Testis (tissue), 5 donors: ENCODE measurements at places on chromosomes 4 and X.
A peak's percentile ranks its signal among the peaks of the same experiment; 100 is the strongest.

DNA sequence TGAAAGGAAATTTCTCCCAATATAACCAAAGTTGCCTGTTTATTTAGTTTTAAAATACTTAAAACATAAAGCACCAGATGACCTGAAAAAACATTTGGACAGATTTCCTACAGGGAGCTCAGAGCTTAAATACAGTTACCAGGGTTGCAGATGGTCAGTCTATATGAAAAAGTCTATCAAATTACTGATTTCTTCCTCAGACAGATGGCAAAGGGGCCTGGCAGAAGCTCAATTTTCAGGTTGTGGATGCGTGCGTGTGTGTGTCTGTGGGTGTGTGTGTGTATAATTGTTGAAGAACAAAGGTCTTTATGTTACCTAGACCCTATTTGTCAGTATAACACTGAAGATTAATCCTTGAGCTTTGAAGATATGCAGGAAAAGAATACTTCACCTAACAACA lies 169.4 kb downstream of the MAD2L1 start:
- H3K36me3 ChIP-seq, result no peaks in the 10 kb centered on the region
- no peak for DNase-seq
- no peak overlapping the region for H3K4me3 ChIP-seq
- H3K4me1 ChIP-seq, result no peaks in the 10 kb centered on the region
- no peak overlapping the region for H3K27ac ChIP-seq
- H3K27me3 ChIP-seq, result no peaks in the 10 kb centered on the region

GRCh38 chr4:127708985-127709384 lies 21.2 kb upstream of the SLC25A31 start:
- no peak overlapping the region for H3K4me3 ChIP-seq
- no peak overlapping the region for H3K27ac ChIP-seq

GRCh38 chrX:29453333-29453732 lies 762.0 kb upstream of the MAGEB2 start:
- DNase-seq, result no peak
- H3K27ac ChIP-seq, result no peak overlapping the region
- no peaks in the 10 kb centered on the region for H3K4me1 ChIP-seq
- no peak overlapping the region for H3K4me3 ChIP-seq
- H3K36me3 ChIP-seq, result no peaks in the 10 kb centered on the region

GRCh38 chr4:118033148-118034052 lies 886 bp upstream of the NDST3 start:
- H3K4me3 ChIP-seq, result peak overlapping the region; percentile 54
- H3K27me3 ChIP-seq, result no peaks in the 10 kb centered on the region
- peak; percentile 74 for DNase-seq
- H3K36me3 ChIP-seq, result no peaks in the 10 kb centered on the region
- H3K27ac ChIP-seq, result no peak overlapping the region

- H3K4me3 ChIP-seq, result no peak overlapping the region
- H3K36me3 ChIP-seq, result no peaks in the 10 kb centered on the region
- DNase-seq, result no peak
Observed at GRCh38 chrX:112513154-112513553, 166.6 kb downstream of the LHFPL1 start.

- no peaks in the 10 kb centered on the region for H3K36me3 ChIP-seq
- H3K4me3 ChIP-seq, result no peak overlapping the region
- no peak overlapping the region for H3K27ac ChIP-seq
Observed at GRCh38 chrX:46463682-46464081, 81.5 kb downstream of the ZNF674 start.

GRCh38 chr4:186204103-186204559 lies 12.8 kb downstream of the CYP4V2 start:
- no peaks in the 10 kb centered on the region for H3K4me1 ChIP-seq
- H3K36me3 ChIP-seq, result no peaks in the 10 kb centered on the region
- H3K27me3 ChIP-seq, result no peaks in the 10 kb centered on the region
- DNase-seq, result peak; percentile 69

- no peaks in the 10 kb centered on the region for H3K27me3 ChIP-seq
- no peak overlapping the region for H3K27ac ChIP-seq
- no peak overlapping the region for H3K4me3 ChIP-seq
- no peaks in the 10 kb centered on the region for H3K4me1 ChIP-seq
- no peak for DNase-seq
Observed at GRCh38 chrX:140467211-140467610, 37.7 kb downstream of the SOX3 start.

GRCh38 chrX:23978491-23978890 lies 48.5 kb downstream of the KLHL15 start:
- DNase-seq, result no peak
- H3K4me3 ChIP-seq, result no peak overlapping the region
- no peak overlapping the region for H3K27ac ChIP-seq
- no peaks in the 10 kb centered on the region for H3K4me1 ChIP-seq
- no peaks in the 10 kb centered on the region for H3K36me3 ChIP-seq

GRCh38 chrX:72141372-72142004 lies 9.8 kb upstream of the RTL5 start:
- H3K27ac ChIP-seq, result no peak overlapping the region
- no peak for DNase-seq
- no peaks in the 10 kb centered on the region for H3K4me1 ChIP-seq

DNA sequence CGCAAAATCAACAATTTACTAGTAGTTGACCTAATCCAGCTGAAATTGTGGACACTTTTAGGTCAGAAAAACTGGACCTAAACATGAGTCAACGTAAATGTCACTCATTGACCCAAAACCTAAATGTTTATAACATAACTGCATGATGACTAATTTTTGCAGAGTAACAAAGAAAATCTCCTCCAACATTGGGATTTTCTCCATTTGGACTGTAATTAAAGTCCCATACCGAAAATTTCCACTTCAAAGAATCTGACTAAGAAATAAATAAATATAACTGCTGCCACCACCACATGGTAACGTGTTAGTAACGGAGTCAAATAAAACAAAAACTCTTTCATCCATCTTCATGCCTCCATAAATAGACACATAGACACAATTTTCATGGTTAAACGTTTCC lies 1.9 kb downstream of the ADGRA3 start:
- H3K4me3 ChIP-seq, result no peak overlapping the region
- H3K4me1 ChIP-seq, result no peaks in the 10 kb centered on the region
- no peaks in the 10 kb centered on the region for H3K36me3 ChIP-seq
- no peaks in the 10 kb centered on the region for H3K27me3 ChIP-seq
- no peak for DNase-seq

DNA sequence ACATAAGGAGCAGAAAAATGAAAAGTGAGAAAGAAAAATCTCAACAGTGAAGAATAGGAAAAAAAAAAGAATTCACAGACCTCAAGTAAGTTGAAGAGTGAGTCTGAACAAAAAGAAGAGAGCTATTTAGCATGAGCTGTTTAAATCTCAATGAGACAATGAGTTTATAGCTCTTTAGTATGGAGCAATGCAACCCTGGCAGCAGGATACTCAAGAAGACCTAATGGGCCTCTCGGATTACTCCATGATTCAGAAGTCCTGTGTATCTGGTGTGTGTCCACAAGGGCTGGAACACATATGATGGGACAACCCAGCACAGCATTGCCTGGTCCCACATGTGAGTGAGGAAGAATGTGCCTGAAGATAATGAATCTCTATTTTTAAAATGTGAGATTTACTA lies 563.1 kb upstream of the INTU start:
- H3K4me1 ChIP-seq, result no peaks in the 10 kb centered on the region
- H3K36me3 ChIP-seq, result no peaks in the 10 kb centered on the region
- no peak for DNase-seq
- H3K27me3 ChIP-seq, result no peaks in the 10 kb centered on the region
- H3K4me3 ChIP-seq, result no peak overlapping the region
- H3K27ac ChIP-seq, result no peak overlapping the region

GRCh38 chr4:140309124-140309870 lies 64.1 kb upstream of the SCOC start:
- H3K27me3 ChIP-seq, result no peaks in the 10 kb centered on the region
- no peak overlapping the region for H3K4me3 ChIP-seq
- peaks cover 8% of the 10 kb centered on the region for H3K4me1 ChIP-seq
- no peaks in the 10 kb centered on the region for H3K36me3 ChIP-seq
- H3K27ac ChIP-seq, result no peak overlapping the region

DNA sequence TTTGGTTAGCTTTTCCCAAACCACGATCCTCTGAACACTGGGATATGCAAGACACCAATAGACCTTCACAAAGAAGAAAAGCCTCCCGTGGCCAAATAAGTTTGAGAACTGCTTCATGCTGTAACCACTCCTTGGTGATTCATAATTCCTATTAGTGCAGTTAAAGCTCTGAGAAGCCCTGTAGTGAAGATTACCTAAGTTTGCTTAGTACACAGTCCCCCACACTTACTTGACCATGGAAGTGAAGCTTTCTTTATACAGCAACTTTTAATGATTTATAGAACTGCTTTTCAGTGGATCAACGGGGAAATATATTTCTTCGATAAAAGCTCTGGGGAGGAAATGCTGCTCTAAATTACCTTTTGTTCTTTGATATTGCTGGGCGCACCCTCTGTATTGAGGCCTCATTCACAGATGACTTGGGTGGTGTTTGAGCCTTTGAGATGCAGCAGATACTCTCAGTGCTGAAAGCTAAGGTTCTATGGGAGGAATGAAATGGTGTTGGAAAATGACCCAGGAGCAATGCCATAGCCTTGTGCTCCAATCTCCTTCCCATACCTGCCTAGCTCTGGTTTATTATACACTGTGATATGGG lies 67.4 kb downstream of the CBLL2 start:
- DNase-seq, result no peak
- H3K27ac ChIP-seq, result no peak overlapping the region
- no peaks in the 10 kb centered on the region for H3K4me1 ChIP-seq
- no peak overlapping the region for H3K4me3 ChIP-seq

- DNase-seq, result no peak
- no peak overlapping the region for H3K27ac ChIP-seq
- H3K36me3 ChIP-seq, result no peaks in the 10 kb centered on the region
Observed at GRCh38 chrX:144849141-144849540, 398.2 kb upstream of the SPANXN1 start.

DNA sequence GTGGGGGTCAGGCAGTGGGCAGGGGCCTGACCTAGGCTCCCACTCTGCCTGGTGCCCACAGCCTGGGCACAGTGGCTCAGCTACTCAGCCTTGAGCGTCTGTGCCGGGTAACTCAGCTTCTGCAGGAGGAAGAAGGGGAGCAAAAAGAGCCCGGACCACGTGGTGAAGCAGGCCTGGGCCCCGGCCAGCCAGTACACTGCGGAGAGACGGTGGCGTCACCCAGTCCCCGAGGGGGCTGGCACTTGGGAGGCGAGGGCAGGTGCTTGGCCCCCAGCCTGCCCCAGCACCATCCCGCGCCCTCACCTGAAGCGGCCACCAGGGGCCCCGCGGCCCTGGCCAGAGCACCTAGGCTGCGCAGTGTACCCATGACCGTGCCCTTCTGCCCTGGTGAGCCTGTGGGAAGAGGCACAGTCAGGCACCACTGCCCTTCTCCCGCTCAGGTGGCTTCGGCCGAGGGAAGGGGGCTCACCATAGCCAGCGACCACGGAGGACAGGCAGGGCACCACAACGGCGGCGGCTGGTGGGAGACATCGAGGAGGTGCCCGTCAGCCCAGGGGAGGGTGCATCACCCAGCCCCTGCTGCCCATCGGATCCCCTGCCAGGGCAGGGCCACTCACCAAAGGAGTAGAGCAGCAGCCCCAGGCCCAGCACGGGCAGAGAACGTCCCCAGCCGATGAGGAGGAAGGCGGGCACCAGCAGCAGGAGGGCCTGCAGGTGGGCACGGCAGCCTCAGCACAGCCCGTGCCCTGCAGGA lies 32.3 kb downstream of the NOP14 start:
- no peak overlapping the region for H3K4me3 ChIP-seq
- no peak overlapping the region for H3K27ac ChIP-seq
- H3K36me3 ChIP-seq, result no peaks in the 10 kb centered on the region
- H3K4me1 ChIP-seq, result peaks cover 7% of the 10 kb centered on the region

DNA sequence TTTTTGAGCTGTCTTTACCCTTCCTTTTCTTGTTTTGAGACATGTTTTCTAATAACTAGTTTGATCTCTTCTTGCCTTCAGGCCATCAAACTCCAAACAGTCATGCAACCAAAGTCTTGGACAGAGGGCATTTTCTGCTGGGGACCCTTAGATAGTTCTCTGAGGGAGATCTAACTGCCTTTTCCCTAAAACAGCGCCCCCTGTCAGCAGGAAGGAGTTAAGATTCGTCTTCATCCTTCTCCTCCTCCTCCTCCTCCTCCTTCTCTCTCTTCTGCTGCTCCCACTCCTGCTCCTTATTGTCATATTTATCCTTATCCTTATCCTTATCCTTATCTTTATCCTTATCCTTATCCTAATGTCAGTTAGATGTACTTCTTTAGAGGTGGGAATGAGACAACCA lies 417.2 kb downstream of the TRAM1L1 start:
- H3K27me3 ChIP-seq, result no peaks in the 10 kb centered on the region
- H3K27ac ChIP-seq, result no peak overlapping the region
- H3K4me3 ChIP-seq, result no peak overlapping the region
- DNase-seq, result no peak

DNA sequence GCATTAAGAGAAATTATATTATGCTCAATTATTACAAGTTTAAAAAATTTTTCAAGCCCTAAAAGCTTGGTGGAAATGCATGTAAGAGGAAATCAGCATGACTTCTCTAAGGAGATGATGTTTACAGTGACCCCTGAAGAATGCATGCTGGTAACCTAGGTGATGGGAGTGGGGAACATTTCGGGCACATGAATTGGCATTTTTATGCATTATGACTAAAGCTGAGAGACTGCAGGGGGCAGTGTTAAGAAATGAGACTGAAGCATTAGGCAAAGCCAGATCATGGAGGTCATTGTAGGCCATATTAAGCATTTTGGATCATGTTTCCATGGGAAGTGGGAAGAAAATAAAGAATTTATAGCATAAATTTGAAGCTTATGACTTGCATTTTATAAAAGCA lies 421.3 kb downstream of the FAT4 start:
- no peak overlapping the region for H3K27ac ChIP-seq
- H3K27me3 ChIP-seq, result no peaks in the 10 kb centered on the region
- DNase-seq, result no peak
- no peaks in the 10 kb centered on the region for H3K36me3 ChIP-seq
- peaks cover 10% of the 10 kb centered on the region for H3K4me1 ChIP-seq

GRCh38 chr4:3377557-3377956 lies 64.2 kb upstream of the HGFAC start:
- H3K27me3 ChIP-seq, result no peaks in the 10 kb centered on the region
- no peak for DNase-seq
- no peaks in the 10 kb centered on the region for H3K4me1 ChIP-seq
- no peak overlapping the region for H3K4me3 ChIP-seq

DNA sequence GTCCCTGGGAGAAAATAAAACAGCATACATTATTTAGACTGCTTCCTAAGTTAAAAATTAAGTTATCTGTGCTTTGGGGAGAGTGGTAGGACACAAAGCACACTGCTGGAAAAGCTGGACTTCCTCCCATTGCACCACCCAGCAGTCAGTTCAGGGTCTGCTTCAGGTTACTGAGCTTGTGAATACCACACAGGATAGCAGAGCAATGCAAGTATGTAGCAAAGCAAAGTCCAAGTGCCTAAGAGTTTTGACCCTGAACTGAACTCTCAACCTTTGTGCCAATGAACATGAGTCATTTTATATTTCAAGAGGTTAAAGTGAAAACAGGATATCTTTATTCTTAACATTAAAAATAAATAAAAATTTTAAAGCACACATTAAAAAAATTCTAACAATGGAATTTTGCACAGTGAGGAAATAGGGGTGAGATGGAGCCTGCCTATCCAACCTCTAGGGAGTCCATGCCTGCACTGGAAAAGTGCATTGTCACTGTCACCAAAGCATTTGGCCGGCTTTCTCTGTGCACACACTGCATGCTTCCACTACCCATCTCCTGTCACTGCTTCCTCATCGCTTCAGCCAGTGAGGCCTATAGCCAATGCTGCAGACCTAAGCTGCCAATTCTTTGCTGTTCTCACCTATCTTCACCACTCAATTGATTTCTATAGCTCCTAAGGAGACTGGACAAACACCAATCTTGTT lies 50.9 kb downstream of the ABCG2 start:
- DNase-seq, result no peak
- no peaks in the 10 kb centered on the region for H3K36me3 ChIP-seq
- no peaks in the 10 kb centered on the region for H3K27me3 ChIP-seq
- H3K4me3 ChIP-seq, result no peak overlapping the region

- DNase-seq, result no peak
- H3K36me3 ChIP-seq, result no peaks in the 10 kb centered on the region
- no peaks in the 10 kb centered on the region for H3K27me3 ChIP-seq
- no peaks in the 10 kb centered on the region for H3K4me1 ChIP-seq
Observed at GRCh38 chrX:95427389-95427788, 1257.3 kb upstream of the DIAPH2 start.
